Non-pigmented ciliary epithelial cell (primary cell): ENCODE measurements at places on chromosomes 16 and 17.
A peak's percentile ranks its signal among the peaks of the same experiment; 100 is the strongest.

DNA sequence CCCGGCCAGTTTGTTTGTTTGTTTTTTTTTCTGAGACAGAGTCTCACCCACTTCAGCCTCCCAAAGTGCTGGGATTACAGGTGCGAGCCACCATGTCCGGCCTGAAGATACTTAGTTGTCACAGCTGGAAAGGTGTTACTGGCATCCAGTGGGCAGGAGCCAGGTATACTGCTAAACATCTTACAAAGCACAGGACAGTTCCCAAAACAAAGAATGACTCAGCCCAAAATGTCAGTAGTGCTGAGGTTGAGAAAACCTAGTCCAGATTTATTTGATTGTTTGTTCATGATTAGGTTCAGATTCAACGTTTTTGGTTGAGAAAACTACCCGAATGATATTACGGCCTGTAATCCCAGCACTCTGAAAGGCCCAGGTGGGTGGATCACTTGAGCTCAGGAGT is 18.6 kb upstream of the RABEP1 start:
- DNase-seq: no peak

DNA sequence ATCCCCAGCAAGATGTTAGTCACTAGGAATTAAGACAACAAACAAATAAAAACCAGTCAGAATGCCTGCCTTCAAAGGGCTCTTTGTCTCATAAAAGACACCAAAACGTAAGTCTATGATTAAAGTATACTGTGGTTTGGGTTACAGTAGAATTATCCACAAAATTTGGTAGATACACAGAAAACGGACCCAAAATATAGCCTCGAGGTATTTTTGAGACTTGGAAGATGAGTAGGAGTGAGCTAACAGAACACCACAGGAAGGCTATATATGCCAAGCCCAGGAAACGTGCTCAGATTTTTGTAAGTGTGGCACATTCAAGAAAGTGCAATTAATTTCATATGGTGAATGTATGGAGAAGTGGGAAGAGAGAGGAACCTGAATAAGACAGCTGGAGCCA is 831.4 kb downstream of the CDH11 start:
- DNase-seq: no peak

DNA sequence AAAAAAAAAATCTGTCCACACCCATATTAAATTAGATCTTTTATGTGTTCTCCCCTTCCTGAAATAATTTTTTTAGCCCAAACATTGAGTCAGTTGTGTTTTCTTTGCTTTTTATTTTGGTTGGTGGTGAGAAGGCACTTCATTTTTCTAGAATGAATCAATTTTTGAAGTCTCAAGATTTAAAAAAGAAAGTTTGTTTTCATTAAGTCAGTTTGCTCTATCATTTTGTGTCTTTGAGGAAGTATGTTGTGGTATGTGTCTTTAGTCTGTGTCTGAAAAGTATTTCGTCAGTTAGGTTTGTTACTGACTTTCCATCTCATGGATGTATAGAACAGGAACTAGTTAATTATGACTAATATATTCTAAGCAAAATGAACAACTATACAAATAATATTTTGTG is 3.8 kb downstream of the IGF2BP1 start:
- DNase-seq: no peak

- no peak for DNase-seq
These were observed 42.7 kb downstream of the ATF7IP2 start for GRCh38 chr16:10428433-10429168.

GRCh38 chr16:84397090-84397489 is 28.8 kb downstream of the ATP2C2 start:
- no peak for DNase-seq

DNA sequence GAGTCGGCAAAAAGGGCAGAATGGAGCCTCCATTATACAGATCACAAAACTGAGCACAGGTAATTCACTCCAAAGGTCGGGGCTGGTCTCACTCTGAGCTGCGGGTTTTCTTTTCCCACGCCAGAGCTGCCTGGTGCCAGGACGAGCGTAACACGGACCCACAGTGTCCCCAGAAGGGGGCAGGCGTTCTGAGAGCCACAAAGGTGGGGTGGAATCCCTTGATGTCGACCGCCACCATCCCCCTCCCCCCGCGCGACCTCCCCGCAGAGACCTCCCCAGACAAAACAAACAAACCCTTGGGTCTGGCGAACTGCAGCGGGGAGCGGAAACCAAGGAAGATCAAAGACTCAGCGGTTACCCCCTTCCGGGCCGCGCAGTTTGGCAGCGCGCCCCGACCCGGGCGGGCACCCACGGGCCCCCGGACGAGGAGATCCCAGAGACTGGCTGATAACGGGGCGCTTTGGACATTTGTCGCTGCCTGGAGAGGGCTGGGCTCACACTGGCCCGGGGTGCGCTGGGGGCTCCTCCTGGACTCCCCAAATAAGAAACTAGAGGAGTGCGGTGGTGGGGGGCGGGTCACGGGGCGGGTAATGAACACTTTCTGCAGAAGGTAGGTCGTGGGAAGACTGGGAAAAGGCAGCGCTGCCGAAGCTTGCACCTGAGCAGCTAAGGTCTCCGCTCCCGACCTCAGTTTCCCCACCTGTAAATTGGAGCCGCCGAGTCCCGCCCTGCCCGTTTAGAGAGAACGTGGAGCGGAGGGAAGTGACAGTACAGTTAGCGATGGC is 664 bp upstream of the NKD1 start:
- no peak for DNase-seq

DNA sequence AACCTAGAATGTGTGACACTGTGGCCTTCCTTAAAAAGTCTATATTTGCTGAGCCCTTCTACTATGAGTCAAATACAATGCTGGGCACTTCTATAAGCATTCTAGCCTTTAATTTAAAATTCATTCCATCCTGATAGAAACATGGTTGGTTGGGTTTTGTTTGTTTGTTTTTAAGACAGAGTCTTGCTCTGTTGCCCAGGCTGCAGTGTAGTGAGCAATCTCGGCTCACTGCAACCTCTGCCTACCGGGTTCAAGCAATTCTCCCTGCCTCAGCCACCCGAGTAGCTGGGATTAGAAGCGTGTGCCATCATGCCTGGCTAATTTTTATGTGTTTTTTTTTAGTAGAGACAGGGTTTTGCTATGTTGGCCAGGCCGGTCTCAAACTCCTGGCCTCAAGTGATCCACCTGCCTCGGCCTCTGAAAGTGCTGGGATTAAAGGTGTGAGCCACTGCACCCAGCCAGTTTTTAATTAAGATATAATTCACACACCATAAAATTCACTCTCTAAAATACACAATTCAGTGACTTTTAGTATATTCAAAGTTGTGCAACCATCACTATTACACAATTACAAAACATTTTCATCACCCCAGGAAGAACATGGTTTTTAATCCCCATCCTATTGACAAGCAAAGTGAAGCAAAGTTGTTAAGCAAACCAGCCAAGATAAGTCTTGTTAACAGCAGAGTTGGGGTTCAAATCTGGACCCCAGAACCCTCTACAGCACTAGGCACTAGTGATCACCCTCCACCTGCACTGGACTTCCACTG is 42.8 kb downstream of the CMTM4 start:
- no peak for DNase-seq

GRCh38 chr17:8133941-8134340 is 10.0 kb upstream of the HES7 start:
- DNase-seq: no peak

GRCh38 chr16:78720416-78720815 is 621.0 kb downstream of the WWOX start:
- DNase-seq: no peak

- peak; percentile 91 for DNase-seq
These were observed at the start of gene COPS3 for GRCh38 chr17:17280613-17281549. Gene COPS3 (minus strand): TSS chr17:17281246. CDS start chr17:17281186, 60 bp downstream.

DNA sequence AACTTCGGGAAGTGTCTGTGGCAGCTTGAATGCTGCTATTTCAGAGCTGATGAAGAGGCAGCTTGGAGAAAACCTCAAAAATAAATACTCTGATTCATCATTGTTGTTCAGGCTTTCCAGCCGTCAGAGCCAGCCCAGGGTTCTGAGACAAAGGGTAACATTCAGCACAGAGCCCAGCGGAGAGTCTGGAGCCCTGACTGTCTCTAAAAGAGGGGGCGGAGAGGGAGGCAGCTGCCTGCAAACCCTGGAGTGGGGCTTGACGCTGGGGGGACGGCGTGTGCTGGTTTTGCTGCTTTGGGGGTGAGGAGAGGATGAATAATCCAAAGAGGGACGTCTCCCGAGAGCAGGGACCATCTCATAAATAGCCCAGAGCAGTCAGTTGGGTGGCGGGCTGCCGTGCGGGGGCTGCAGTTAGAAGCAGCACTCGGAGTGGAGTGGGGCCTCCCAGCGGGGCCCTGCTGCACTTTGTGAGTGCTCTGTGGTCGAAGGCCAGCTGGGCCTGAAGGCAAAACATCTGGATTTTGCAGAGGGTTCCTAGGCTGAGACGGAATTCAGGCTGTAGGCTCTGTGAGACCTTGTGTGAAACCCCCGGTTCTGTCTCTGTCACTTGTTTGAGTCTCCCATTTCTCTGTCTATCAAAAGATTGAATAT is 237.8 kb downstream of the PRKCA start:
- no peak for DNase-seq

- DNase-seq: no peak
These were observed 16.4 kb downstream of the IGF2BP1 start for GRCh38 chr17:49013311-49014213.

DNA sequence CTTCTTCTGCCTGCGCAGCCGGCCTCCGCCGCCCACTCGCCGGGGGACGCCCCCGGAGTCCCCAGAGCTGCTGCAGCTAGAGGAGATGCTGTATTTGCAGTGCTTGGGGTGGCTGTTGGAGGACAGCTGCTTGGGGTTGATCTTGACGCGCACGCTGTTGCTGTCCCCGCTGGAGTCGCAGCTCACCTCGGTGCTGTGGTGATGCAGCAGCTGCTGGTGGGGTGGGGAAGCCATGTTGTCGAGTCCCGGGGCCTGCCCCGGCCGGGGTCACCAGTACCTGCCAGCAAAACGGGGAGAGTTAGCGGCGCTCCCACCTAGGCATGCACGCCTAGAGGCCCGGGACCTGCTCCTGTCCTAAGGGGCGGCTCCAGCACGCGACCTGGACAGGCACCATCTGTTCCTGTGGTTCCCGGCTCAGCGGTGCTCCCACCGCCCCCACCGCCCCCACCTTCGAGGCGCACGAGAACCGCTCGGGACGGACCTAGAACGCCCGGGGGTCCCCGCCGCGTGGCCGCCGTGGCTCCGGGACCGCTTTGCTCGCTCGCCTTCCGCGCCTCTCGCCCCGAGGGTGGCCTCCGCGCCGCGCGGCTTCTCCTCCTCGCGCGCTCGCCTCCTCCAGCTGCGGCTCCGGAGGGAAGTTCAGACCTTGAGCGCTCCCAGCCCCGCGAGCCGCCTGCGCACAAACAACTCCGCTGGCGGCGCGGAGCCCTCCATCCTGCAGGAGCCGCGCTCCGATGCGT is 863 bp downstream of the ADCY9 start:
- DNase-seq: no peak

DNA sequence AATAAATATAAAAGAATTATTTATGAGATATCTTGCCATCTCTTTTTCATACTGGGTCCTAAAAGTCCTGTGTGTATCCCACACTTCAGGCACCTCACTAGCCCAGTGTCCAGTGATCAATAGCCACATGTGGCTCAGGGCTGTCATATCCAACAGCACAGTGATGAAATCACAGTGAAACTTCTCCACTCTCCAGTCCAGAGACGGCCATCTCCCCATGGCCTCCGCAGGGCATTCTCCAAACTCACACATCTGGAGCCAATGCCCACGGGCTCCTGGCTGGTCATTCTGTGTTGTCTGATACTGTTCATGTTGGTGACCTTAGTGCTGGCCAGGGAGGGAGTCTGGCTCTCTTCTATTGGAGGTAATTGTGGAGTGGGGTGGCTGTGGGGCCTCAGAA is 125.2 kb upstream of the SDK2 start:
- DNase-seq: no peak

DNA sequence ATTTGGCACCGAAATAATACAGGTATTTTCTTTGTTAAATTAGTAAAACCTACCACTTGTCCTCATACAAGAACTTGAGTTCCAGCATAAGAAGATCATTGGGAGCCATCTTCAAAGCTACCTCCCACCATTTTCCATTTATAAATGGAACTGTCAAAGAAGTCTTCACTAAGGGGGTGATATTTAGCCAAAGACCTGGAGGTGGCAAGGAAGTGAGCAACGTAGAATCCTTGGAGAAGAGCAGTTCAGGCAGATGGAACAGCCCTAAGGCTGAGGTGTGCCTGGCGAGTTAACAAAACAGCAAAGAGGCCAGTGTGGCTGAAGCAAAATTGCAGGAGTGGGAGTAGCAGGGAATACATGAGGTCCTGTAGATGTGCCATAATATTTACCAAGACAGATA is 1.8 kb downstream of the KCNJ16 start:
- DNase-seq: no peak

- DNase-seq: no peak
These were observed 38.0 kb downstream of the HEATR3 start for GRCh38 chr16:50103764-50104163.

- peak; percentile 89 for DNase-seq
These were observed 76.0 kb downstream of the WIPI1 start for GRCh38 chr17:68381076-68381900.

- DNase-seq: no peak
These were observed 113.2 kb downstream of the CCDC182 start for GRCh38 chr17:57631871-57632270.
